ENCODE measurements at places on chromosomes 5 and 9. TPM values are rescaled to one million over a fixed set of nuclear protein-coding genes. Genes with fewer than 3 reads are reported as not detected.
A peak's percentile ranks its signal among the peaks of the same experiment; 100 is the strongest.

ARHGEF39 gene
- 16.9 TPM for total RNA-seq

ALDH7A1 gene
- total RNA-seq: 16.4 TPM

MYMK gene
- not detected for total RNA-seq

FREM1 gene
- 0.06 TPM for total RNA-seq

RALGPS1 gene
- 2.2 TPM for total RNA-seq

GRCh38 chr5:93845376-93845775, 104.0 kb upstream of the POU5F2 start:
- DNase-seq: no peak

- no peak for DNase-seq
Measured at GRCh38 chr9:6922680-6923079, 164.9 kb downstream of the KDM4C start.

- DNase-seq: no peak
Measured at GRCh38 chr5:112014783-112015395, 257.9 kb upstream of the NREP start.

GRCh38 chr5:123297866-123298265, 125.3 kb downstream of the CEP120 start:
- DNase-seq: peak; percentile 77

DNA sequence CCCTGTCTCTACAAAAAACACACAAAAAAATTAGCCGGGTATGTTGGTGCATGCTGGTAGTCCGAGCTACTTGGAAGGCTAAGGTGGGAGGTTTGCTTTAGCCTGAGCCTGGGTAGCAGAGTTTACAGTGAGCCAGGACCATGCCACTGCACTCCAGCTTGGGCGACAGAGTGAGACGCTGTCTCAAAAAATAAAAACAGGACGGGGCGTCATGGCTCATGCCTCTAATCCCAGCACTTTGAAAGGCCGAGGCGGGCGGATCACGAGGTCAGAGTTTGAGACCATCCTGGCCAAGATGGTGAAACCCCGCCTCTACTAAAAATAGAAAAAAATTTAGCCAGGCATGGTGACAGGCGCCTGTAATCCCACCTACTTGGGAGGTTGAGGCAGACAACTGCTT, 40.3 kb downstream of the UBE2D2 start:
- DNase-seq: no peak

DNA sequence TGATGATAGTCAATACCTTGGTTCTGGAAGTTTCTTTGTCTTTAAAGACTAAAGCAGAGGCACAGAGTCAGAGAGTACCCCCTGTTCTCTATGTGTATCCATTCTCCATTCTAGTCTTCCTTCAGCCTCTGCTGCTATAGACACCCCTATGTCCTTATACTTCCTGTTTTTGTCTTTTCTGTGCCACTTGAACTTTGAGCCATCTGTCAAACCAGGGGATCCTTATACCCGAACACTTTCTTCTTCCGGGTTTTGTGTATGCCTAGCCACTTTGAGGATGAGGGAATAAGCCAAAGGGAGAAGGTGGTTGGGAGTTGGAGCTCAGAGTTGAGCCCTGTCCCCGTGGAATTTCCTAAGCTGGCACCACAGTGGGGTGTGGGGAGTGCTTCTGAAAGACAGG, 61.1 kb upstream of the IL6ST start:
- DNase-seq: no peak

GRCh38 chr5:159645179-159645846, 271.0 kb upstream of the ADRA1B start:
- DNase-seq: no peak

DNA sequence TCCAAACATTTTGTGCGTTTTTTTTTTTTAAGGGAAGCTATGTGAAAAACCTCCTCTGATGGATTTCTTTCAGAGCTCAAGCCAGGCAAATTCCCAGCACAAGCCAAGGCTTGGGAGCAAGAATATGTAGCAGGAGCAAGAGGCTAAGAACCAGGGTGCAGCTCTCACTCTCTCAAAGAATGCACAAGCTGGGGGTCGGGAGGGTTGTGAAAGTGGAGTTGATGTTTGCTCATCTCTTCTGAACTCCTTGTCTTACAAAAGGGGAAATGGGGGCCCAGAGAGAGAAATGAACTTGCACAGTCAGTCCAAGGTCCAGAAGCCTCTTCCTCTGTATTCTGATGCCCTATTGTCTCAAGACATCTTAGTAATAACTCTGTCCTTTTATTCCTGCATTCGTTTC, 7.7 kb upstream of the TRAF1 start:
- no peak for DNase-seq

DNA sequence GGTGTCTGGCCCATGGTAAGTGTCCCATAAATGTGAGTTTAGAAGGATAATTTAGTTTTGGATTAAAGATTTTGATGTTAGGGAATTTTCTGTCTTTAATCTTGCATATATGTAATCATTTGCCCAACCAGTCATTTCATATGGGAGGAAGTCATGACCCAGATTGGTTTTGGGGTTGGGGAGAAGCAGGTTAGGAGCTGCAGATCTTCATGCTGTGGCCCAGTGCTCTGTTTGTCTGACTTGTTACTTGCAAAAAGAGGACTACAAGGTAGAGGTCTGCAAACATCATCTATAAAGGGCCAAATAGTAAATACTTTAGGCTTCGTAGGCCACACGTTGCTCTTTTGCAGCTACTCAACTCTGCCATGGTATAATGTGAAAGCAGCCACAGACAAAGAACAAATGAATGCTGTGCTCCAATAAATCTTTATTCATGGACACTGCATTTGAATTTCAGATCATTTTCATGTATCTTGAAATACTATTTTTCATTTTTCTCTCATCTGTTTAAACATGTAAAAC, 16.8 kb downstream of the OSTF1 start:
- no peak for DNase-seq

DNA sequence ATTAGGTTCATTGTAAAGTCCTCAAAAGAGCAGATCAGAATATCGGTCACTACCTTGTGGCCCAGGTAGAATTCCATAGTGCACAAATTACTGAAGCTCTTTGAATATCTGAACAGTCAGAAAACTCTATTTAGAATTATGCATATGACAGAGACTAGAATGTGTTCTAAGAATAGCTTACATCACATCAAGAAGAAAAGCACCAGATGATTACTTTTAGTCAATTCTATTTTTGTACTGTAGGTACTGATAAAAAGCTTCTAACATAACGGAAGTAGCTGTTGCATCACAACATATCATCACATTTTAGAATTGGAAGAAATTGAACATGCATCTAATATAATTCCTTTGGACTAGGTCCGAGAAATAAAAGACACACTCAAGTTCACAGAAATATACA, 946.6 kb upstream of the ARRDC3 start:
- DNase-seq: no peak

- no peak for DNase-seq
Measured at GRCh38 chr9:122145592-122145863, 14.1 kb downstream of the NDUFA8 start.

- DNase-seq: no peak
Measured at GRCh38 chr9:108001237-108001636, 511.7 kb upstream of the KLF4 start.

All from H4 (cell line).